ENCODE measurements at places on chromosomes 6 and 20.

- no peak for DNase-seq
Observed at GRCh38 chr6:47157653-47158219, 115.6 kb upstream of the ADGRF1 start.

GRCh38 chr6:5206920-5207561 lies 53.7 kb downstream of the LYRM4 start:
- no peak for DNase-seq

GRCh38 chr6:95544517-95545225 lies 32.7 kb upstream of the MANEA start:
- DNase-seq, result no peak

DNA sequence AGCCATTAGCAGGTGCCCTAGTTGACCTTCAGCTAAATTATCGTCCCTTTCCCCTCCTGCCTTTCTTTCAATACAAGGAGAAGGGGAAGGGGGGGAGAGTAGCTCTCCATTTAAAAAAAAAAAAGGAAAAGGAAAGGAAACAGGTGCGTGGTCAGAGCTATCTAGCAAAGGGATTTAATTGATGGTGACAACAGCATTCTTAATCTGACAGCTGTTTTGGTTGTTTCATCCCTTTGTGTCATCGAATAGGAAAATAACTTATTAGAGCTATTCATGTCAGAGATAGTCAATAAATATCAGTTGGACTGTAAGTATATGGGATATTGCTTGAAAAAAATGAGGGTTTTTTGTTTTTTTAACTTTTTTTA lies 195.2 kb upstream of the SASH1 start:
- no peak for DNase-seq

GRCh38 chr6:42322676-42323075 lies 105.0 kb upstream of the MRPS10 start:
- no peak for DNase-seq

GRCh38 chr20:46691196-46691595 lies 2.0 kb upstream of the TP53RK start:
- DNase-seq, result no peak

DNA sequence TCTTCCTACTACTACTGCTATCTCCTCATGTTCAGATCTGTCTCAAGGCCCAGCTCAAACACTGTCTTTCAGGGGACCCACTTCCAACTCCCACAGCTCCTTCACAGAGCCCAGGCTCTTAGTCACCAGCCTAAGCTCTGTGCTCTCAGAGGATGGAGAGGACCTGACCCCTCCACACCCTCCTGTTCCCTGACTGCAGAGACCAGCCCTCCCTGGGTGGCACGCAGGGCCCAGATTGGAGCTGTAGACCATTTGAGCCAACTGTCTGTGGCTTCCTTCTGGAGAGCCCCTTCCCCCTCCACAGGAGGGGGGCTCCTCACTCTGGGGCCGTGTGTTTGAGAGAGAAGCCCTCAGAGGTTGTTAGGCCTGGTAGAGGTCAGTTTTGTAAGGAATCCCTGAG lies 9.8 kb downstream of the SNPH start:
- DNase-seq, result no peak

DNA sequence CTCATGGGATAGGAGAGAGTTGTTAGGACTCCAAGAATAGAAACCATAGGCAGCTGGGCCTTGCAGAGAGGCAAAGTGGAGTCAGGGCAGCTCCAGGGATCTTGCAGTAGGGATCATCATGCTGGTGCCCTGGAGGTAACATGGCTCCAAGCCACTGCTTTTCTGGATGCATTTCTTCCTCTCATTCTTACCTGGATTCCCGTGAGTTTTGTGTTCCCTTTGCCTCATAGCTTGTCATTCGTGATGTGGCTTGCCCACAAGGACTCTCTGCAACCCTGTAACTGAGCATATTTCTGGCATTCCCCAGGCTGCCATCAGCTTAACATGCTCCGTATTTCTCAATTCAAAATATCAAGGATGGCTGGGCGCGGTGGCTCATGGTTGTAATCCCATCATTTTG lies 5.3 kb downstream of the NHLRC1 start:
- DNase-seq, result no peak

- DNase-seq, result no peak
Observed at GRCh38 chr6:141490982-141491381, 641.7 kb upstream of the GJE1 start.

GRCh38 chr6:153553627-153554026 lies 422.5 kb upstream of the RGS17 start:
- DNase-seq, result no peak

DNA sequence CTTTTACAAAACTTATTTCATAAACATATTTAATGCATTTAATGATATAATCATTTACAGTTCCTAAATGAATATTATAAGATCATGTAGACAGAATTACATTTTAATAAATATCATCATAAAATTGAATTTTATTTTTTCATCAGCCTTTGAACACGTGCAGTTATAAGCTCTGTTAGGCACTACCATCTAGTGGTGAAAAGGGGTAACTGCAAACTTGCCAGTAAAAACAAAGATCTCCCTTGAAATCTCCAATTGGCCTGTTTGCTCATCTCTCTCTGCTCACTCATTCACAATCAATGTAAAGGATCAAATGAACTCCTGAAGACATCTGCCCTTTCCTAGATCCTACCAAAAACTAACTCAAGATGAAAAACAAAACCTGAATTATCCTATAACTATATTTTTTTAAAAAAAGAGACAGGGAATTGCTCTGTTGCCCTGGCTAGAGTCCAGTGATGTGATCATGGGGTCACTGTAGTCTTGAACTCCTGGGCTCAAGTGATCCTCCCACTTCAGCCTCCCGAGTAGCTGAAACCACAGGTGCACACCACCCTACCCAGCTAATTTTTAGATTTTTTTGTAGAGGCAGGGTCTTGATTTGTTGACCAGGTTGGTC lies 31.7 kb downstream of the SAMHD1 start:
- DNase-seq, result peak; percentile 38

- no peak for DNase-seq
Observed at GRCh38 chr6:127561660-127562059, 15.3 kb upstream of the C6orf58 start.

- DNase-seq, result no peak
Observed at GRCh38 chr6:257031-257725, 35.1 kb upstream of the DUSP22 start.

GRCh38 chr6:21772884-21773575 lies 179.5 kb downstream of the SOX4 start:
- no peak for DNase-seq

- DNase-seq, result no peak
Observed at GRCh38 chr20:4081421-4081820, 66.1 kb upstream of the RNF24 start.

DNA sequence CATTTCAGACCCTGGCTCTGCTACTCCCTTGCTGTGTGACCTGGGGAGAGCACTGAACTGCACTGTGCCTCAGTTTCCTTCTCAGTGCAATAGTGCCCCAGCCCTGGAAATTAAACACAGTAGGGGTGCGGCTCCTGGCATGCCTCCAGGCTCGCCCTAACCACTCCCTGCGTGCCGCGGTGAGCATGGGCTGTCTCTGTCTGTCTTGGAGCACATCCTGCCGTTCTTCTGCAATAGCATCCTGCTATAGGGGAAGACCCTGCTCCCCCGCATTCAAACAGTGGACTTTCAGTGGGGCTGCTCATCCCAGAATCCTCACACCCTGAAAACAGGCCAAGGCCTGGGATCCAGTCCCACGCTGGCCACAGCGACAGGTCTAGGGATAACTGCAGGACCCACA lies 129.5 kb downstream of the FOXC1 start:
- DNase-seq, result no peak

- DNase-seq, result no peak
Observed at GRCh38 chr20:22575737-22576136, 8.6 kb downstream of the FOXA2 start.

DNA sequence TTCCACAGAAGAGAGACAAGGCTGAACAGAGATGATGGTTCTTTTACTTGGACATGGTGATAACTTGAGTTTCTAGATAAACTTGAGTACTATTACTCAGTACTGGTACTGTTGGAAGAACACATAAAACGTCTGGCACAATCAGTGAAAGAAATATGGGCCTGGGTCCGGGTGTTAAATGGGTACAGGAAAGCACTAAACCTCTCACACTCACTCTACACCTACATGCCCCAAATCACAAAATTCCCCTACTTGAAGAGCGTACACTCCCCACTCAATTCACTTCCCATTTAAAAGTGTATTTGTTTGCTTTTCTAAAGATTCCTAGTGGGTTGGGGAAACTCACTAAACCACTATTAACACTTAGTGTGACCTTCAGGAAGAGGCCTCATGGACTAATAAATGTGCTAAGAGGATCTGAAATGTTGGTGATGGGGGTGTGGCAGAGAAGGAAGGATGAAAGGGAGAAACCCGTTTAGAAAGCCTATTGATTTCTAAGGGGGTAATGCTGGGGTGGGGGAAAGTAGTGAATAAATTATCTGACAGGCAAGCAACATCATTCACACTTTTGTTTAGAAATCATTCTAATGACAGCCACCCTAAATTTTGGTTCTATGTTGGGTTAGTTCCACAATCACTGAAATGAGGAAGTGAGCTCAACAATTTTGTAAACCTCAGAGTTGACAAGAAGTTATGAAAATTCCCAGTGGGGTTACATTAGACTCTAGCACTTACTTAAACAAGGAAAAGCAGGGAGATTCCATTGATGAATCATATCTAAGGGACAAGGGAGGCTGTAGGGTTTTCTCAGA lies 222.6 kb upstream of the MARCKS start:
- DNase-seq, result peak; percentile 77

DNA sequence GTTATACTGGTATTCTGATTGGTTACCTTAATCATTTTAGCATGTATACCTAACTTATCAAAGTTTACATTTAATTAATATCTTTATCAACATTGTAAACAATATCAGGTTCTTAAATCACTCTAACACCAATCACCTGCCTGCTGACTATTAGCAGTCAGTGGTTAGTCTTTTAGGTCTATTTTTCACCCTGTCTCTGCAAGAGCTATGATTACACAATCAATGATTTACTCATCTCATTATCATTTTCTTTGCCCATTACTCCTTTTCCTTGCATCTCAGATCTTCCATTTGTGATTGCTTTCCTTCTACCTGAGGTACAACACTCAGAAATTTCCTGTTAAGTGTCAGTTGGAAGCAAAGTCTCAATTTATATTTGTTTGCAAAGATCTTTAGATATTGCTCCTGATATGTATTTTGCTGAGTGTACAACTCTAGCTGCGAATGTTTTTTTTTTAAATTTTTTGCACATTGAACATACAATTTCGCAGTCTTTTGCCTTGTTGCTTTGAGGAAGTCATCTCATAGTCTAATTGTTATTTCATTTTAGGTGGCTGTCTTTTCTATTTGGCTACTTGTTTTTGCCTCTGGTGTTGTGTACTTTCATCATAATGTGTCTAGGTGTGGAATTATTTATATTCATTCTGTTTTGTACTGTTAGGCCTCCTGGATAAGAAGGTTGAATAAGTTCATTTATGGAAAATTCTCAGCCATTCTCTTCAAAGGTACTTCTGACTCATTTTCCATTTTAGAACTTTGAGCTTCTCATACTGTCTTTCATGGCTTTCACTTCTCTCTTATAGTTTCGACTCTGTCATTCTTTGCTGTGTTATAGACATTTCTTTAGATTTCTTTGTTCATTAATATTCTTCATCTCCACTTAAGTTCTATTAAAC lies 104.9 kb upstream of the CEP162 start:
- peak; percentile 3 for DNase-seq

GRCh38 chr6:46648869-46649492 lies 3.6 kb downstream of the CYP39A1 start:
- DNase-seq, result no peak

GRCh38 chr6:30202366-30202765 lies 10.8 kb downstream of the TRIM26 start:
- DNase-seq, result no peak

DNA sequence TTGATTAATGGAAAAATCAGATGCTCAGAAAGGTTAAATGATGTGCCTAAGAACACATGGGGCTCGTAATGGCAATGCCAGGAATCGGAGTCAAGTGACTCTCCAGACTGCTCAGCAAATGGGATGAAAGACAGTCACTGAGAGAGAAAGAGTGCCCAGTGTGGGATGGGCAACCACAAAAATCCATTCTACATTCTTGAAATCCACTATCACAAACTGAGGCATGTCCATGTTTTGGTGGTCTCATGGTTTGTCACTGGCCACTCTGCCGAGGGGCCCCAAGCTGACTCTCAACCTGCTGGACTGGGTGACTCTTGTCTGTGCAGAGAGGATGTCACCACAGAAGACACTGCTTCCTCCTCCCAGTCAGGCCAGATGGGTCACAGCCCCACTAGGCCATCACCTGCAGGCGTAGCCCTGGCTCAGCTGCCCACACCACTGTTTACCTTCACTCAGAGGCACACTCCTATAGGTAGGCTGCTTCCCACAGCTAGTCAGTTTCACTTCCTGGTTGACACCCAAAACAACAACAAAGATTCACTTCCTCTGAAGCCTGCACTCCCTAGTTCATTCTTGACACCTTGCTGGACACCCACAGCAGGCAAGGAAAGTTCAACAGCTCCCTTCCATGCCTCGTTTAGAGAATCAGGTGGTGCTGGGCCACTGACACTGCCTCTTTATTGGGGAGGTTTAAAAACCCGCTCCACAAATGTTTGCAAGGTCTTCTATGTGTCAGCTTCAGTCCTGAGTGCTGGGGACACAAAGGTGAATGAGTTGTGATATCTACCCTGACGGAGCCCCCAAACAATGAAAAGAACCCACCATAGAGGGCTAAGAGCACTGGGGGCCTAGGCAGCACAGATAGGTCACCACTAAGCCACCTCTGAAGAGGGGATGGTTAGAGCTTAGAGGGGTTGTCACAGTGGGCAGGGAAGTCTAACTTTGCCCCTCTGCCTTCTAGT lies 21.7 kb downstream of the MAP1LC3A start:
- DNase-seq, result peak; percentile 72

DNA sequence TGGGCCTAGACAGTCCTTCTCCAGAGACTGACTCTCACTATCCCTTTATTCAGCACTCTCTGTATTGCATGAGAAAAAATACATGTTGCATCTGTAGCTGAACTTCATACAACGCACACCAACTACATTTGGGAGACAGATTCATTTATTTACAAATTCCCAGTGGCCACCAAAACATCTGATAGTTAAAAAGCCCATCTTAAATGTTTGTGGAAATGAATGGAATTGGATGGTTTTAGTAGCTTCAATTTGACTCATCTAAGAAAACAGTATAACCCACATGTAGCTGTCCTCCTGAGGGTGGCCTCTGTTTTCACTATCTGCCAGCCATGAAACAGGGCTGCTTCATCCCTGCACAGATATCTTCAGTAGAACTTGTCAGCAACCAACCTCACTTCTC lies 116.3 kb downstream of the PCSK2 start:
- no peak for DNase-seq

DNA sequence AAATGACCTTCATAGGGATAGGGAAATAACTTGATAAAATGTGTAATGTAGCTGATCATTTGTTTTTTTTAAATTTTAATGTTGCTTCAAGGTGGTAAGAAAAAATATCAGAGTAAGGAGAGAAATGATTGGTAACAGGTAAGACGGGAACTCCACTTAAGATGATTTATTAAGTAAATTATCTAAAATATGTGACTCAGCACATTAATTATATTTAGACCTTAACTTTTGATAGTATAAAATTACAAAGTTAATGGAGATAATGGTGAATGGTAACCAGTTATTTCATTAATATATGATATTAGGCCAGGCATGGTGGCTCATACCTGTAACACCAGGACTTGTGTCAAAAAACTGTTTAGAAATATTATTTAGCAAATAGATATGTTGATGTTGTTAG lies 10.2 kb downstream of the BEND6 start:
- no peak for DNase-seq

GRCh38 chr6:46734867-46735719 lies at the start of gene PLA2G7:
PLA2G7 (minus strand) TSS chr6:46735375; CDS start chr6:46722891, 12,484 bp downstream.
- DNase-seq, result no peak

Data from GM12864 (cell line).